ENCODE measurements at places on chromosomes 1 and 21.
A peak's percentile ranks its signal among the peaks of the same experiment; 100 is the strongest.

DNA sequence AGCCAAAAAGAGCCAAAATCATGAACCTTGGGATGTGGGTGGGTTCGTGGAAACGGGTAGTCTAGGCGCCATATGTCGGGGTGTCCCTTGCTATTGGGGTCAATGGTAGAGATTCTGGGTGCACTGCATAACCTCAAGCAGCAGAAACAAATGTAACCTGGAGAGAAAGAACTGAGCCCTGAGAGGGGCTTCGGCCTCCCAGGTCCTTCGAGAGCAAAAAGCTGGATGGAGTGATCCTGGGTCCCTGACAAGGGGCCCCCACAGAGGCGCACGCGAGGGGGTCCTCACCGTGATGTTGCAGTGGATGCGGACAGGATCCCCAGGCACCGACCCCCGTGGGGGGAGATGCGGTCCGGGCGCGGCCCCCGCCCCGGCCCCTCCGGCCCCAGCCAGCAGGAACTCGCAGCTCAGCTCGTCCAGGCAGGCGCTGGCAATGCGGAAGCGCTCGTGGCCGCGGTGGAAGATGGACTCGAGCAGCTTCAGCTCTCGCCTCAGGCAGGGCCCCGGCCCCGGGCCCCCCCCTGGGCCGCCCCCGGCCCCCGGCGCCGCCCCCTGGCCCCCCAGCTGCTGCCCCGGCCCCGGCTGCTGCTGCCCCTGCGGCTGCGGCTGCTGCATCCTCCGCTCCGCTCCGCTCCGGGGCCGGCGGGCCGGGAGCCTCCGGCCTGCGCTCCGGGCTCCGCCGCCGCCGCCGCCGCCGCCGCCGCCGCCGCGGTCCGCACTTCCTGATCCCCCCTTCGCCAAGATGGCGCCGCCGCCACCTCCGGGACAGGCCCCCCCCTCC is at the start of gene UBE2Q1:
Gene UBE2Q1, minus strand, starts transcription at position 724 of the 781 bp plus-strand sequence. Its CDS starts 109 bp downstream, at position 615.
- DNase-seq: peak; percentile 44

DNA sequence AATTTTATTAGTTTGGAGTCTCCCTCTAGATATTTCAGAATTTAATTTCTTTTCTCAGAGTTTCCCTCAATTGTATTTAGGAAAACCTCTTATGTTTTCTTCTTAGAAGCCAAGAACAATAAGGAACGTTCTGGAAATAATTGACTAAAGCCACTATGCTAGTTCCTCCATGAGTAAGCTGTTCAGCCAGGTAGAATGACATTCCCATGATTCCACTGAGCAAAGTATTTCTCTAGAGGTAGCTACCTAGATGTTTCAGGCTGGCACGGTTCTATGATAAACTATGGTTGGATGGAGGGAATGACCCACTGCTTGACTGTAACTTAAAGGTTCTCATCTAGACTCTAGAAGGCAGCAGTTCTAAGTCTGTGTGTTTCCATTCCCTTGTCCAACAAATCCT is 62.4 kb downstream of the CLDN17 start:
- DNase-seq: no peak

GRCh38 chr1:116769104-116769452 is 14.8 kb downstream of the CD2 start:
- no peak for DNase-seq

DNA sequence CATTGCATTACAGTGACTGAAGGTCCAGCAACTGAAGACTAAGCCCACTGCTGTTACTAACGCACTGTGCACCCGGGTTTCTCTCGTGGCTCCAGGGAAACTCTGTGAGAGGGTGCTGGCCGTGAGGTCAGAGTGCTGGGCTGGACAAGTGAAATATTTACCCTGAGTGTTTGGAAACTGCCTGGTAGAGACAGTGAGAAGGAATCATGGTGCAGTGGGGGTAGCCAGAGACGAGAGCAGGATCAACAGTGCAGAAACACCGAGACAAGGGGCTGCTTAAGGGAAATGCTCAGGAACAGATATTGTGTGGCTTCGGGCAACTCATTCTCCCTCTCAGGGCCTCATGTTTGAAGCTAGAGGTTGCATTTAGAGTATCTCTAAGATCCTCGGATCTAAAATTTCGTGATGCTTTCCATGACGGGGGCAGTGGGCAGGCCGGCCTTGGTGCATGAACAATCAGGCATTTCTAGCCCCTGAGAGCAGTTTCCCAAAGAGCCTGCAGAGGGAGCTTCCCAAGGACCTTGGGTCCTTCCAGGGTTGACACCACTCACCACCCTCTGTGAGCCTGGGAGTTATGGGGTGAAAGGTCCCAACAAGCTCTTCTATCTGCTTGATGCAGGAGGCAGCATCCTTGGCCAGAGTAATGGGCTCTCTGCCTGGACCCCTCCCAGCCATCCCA is 9.7 kb downstream of the CD2 start:
- no peak for DNase-seq

- no peak for DNase-seq
These were observed 3.4 kb downstream of the PLXNA2 start for GRCh38 chr1:208240662-208241355.

DNA sequence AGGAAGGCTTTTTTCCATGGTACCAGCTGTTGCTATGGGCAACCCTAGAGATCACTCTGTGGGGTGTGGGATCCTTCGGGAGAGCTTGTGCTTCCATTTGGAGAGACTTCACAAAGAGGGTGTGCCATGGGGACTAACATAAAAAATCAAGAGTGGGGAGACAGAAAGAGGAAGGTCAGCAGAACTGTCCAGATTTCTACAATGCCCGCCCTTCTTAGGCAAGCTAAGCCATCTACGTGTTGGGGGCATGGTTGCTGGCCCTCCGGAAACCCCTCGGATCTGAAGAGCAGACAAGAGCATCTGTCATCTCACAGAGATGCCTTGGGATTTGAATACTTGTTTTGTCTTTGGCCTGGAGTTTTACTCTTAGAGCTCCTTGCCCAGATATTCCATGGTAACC is 83.9 kb upstream of the ZNF648 start:
- DNase-seq: no peak

- no peak for DNase-seq
These were observed 8.3 kb downstream of the CFHR2 start for GRCh38 chr1:196951711-196952394.

GRCh38 chr1:20143734-20144565 is 4.8 kb downstream of the PLA2G2F start:
- DNase-seq: no peak

- DNase-seq: no peak
These were observed 11.4 kb upstream of the SLC2A5 start for GRCh38 chr1:9080705-9081291.

DNA sequence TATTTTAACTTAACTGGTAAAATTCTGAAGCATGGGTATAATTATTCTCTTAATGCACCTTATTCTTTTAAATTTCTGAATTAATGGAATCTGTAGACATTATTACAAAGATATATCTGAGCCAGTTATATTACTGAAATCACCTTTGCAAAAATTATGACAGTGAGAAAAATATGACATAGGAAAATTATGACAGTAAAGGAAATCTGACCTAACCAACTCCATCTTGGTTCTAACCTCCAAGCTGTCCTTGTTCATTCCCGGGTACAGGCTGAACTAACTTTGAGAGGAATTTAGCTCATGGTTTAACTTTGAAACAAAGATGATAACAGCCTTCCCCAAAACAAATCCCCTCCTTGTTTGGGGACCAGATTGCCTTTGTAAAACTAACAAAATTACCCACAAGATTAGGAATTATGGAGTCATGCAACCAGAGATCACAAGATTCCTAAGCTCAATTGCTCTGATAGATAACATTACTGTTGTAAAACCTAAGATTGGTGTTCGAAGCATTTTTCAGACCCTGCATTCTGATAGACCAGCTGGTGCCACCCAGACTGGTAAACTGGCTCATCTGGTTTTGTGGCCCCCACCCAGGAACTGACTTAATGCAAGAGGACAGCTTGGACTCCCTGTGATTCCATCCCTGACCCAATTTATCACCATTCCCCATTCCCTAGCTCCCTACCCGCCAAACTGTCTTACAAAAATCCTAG is 9.4 kb upstream of the CD55 start:
- no peak for DNase-seq

DNA sequence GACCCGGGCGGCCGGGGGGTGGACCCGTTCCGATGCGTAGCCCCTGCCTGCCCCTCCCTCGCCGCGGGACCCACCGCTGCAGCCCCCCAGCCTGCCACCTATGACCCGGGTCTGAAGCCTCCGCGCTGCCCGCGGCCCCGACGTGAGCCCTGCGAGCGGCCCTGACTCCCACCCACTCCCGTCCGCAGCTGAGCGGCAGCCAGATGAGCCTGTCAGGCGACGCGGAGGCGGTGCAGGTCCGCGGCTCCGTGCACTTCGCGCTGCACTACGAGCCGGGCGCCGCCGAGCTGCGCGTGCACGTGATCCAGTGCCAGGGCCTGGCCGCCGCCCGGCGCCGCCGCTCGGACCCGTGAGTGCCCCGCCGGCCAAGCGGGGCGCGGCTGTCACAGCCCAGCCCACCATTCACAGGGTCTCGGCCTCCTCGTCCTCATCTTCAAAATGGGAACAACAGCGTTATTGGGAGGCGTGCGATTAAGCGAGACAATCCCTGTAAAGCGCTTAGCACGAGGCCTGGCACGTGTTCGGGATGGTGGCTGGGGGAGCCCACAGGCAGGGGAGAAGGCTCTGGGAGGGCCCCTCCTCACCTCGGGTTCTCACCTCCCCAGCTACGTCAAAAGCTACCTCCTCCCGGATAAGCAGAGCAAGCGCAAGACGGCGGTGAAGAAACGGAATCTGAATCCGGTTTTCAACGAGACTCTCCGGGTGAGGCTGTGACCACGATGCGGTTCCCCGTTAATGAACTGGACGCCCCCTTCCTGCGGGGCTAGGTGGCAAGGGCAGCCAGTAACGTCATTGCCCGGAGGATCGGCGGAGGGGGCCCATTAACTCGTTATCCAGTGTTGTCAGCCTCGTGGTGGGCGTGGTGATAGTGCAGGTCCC is 8.2 kb downstream of the SYTL1 start:
- DNase-seq: no peak

- DNase-seq: no peak
These were observed 35.7 kb downstream of the NCF2 start for GRCh38 chr1:183554577-183554976.

DNA sequence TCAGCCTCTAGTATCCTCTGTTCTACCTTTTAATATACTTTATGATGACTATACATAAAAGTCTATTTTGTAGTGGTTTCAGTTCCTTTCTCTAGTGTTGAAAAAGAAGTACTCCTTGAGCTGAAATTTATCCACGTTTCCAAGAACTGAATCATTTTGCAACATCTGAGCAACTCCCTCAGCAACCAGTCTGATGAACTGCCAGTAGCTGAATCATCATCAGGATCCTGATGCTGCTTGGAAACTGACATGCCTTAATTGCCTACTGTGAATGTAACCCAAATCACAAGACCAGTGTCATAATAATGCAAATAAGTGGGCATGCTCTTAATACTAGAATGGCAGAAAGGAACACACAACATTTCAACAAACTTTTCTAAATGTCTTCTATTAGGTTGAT is 103.3 kb downstream of the CYYR1 start:
- DNase-seq: no peak

GRCh38 chr1:7491109-7491817 is 279.8 kb upstream of the VAMP3 start:
- no peak for DNase-seq

GRCh38 chr1:231857609-231858135 is 231.1 kb downstream of the DISC1 start:
- no peak for DNase-seq

GRCh38 chr1:231590453-231591198 is 36.0 kb upstream of the DISC1 start:
- DNase-seq: peak; percentile 53

GRCh38 chr1:7704214-7705047 is 66.7 kb upstream of the VAMP3 start:
- peak; percentile 94 for DNase-seq

DNA sequence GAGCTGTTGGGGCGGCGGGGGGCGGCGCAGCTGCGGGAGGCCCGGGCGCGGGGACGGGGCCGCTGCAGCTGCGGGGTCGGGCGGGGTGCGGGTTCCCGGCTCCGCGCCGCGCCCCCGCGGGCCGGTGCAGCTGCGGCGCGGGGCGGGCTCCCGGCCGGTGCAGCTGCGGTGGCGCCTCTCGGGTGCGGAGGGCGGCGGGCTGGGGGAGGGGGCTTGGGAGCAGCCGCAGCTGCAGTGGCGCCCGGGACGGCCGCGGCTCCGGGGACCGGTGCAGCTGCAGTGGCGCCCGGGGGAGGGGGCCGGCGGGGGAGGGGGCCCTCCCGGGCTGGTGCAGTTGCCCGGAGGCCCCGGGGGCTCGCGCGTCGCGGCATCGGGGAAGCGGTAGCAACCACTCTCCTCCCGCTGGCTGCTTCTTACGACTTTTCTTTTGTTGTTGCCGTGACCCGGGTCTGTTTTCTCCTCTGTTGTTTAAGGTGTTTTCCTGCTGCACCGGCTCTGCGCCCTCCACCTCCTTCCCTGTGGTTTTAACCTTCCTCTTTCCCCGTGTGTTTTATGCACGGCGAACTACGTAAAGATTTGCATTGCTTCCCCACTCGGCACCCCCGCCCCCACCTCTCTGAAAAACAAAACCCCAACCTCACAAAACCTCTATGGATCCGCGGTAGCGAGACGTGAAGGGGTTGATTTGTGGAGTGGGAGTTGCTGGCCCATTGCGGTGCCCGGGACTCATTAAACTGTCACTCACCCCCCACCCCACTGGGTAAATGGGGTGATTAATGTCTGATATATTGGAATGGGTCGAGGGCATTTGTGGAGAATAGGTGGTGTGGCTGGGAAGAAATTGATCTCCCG is 1.7 kb upstream of the ZBTB18 start:
- peak; percentile 82 for DNase-seq

DNA sequence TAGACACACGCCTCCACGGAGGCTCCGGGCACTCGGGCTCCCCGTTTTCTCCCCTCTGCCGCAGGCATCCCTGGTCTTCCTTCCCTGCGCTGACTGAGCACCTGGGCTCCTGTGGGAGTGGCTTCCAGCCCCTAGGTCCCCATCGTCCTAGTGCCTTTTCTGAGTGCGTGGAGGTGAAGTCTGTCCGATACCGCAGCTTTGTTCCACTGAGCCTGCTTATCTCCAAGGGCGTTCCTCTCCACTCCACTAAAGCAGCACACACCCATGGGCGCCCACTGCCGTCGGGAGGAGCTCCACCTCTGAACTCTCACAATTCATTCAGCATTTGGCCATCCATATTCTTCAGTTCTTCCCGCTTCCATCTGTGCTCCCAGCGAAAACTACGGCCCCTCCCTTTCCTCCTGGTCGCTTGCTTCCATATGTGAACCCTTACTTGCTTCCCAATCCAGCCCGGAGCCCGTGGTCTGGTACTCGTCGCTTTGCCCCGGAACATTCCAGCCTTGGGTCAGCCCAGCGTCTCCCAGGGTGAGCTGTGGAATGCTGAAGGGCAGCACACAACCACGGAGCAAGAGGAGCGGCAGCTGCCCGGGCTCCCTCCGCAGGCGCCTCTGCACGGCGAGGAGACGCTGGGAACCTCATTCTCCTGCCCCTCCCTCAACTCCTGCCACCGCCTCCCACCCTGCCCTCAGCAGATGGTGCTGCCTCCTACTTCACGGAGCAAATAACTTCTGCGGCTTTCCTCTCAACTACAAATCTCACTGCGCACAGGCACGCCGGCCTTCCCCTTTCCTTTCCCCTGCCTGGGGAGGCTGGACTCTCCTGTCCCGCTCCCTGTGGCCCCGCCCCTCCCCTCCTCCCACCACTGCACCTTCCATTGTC is 27.5 kb downstream of the ATP8B2 start:
- DNase-seq: peak; percentile 44
